NCI-H187 (cell line): ENCODE measurements at places on chromosomes 11 and 22.

DNA sequence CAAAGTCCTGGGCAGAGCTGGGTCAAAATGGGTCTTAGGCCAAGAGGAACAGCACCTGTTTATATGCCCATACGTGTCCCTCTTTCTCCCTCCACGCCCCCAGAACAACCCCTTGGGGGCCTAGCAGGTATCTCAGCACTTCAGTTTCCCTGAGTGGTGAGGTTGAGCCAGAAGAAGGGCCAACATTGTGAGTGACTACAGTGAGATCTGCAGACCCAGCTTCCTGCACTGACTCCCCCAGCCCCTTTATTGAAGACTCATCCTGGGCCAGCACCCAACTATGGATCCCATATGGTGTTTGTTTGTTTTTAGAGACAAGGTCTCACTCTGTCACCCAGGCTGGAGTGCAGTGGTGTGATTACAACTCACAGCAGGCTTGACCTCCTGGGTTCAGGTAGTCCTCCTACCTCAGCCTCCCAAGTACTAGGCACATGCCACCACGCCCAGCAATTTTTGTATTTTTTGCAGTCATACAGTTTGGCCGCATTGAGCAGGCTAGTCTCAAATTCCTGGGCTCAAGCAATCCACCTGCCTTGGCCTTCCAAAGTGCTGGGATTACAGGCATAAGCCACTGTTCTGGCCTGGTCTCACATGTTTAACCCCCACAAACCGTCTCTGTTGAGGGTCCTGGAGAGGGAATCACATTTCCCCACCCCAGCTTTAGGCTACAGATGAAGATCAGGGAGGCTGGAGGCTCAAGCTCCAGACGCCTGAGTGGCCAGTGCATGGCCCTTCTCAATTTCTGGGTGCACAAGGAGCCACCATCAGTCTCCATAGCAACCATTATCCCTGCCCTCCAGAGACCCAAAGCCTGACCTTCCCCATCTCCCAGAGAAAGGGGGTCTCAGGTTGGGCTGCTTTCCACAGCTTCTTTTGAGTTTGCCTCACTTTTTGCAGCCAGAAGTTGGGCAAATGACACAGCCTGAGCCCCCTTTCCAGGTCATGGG is 1.7 kb upstream of the LARGE2 start:
- no peak for DNase-seq

- no peak for DNase-seq
Measured at GRCh38 chr22:20017622-20017958, 967 bp upstream of the ARVCF start.

GRCh38 chr11:2892215-2892966 is 6.8 kb upstream of the CDKN1C start:
- DNase-seq, result no peak

- DNase-seq, result no peak
Measured at GRCh38 chr11:64849598-64850356, 5.3 kb upstream of the CDC42BPG start.

- DNase-seq, result no peak
Measured at GRCh38 chr11:66409226-66409625, 11.6 kb upstream of the NPAS4 start.

GRCh38 chr11:123797541-123797940 is 8.6 kb downstream of the OR6M1 start:
- no peak for DNase-seq

- no peak for DNase-seq
Measured at GRCh38 chr11:35947437-35947836, 3.6 kb downstream of the LDLRAD3 start.

DNA sequence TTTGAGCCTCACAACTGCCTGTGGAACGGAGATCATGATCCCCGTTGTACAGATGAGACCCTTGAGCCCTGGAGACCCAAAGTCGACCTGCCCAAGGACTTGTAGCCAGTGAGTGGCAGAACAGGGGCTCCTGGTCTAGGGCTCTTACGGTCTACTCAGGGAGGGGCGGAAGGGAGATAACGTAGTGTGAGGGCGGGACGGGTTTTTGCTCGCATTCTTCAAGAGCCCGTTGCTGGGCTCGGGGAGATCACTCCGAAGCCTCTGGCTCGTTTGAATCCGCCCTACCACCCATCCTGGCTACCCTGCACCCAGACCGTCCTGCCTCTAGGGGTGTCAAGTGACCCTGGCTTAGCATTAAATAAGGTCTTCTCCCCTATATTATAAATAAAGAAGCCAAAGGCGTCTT is 639 bp downstream of the CRY2 start:
- DNase-seq, result no peak
